ENCODE measurements at places on chromosomes 4 and X.

DNA sequence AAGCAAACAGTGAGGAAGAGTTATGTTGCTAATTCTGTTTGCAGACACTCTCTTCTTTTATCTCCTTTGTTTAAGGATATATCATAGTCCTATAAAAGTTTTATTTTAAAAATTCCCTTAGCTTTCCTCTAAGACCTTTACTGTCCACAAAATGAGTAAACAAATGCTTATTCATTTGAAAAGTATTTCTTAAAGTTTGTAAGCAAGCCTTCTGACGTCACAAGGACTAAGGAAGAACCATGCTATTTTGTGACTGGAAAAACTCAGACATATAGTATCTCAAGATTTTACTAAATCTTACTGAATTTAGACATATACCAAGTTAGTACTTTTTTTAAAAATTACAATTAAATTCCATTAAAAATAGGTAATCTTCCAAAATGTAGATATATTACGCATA, 5.2 kb upstream of the RBMXL3 start:
- DNase-seq, result no peak

- DNase-seq, result no peak
These were observed 189.2 kb downstream of the SHROOM3 start for GRCh38 chr4:76624241-76624681.

DNA sequence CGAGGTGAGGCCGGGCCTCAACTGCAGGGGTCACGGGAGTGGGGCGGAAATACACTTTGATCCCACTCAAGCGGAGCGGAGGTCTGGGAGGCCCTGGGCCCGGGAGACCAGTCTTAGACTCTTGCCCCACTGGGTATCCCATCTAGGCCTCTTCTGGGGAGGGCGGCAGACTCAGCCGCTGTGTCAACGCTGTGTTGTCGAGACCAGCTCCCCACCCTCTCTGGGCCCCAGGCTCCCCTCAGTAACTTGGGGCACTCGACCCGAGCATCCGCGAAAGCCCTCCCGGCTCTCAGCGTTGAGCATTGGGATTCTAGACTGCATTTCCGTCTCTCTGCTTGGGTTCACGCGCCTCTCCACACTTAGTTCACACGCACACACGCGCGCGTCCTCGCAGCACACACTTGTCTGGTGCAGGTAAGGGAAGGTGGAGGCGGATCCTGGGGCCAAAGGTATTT, 1.7 kb downstream of the NKX3-2 start:
- DNase-seq, result no peak

GRCh38 chrX:110167952-110168451, 149.9 kb downstream of the AMMECR1 start:
- no peak for DNase-seq

DNA sequence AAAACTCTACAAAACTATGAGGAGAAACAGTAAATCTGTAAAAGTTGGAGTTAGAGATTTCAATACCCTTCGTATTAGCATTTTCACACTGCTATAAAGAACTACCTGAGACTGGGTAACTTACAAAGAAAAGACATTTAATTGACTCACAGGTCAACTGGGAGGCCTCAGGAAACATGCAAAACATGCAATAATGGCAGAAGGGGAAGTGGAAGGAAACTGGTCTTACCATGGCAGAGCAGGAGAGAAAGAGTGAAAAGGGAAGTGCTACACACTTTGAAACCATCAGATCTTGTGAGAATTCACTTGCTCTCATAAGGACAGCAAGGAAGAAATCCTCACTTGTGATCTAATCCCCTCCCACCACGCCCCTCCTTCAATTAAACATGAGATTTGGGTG, 949.9 kb downstream of the TECRL start:
- DNase-seq, result no peak

DNA sequence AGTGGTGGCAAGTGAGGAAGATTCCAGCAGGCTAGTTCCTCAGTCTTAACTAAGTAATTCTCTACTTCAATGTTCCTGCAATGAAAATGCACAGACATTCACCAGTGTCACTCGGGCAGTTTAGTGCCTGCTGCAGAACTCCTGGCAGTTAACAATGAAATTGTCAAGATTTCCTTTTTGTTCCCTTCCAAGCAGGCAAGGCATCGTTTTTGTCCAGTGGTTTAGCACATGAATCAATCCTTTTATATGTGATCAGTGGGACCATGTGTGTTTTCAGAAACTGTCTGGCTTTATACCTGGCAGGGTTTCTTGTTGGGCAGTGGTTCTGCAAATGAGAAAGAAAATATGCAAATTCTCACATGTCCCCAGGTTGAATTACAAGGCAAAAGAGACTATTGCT, 122.2 kb downstream of the GBA3 start:
- no peak for DNase-seq

GRCh38 chr4:105147553-105148161, 981 bp downstream of the TET2 start:
- peak; percentile 56 for DNase-seq

GRCh38 chr4:38030023-38030422, 69.8 kb downstream of the PTTG2 start:
- no peak for DNase-seq

- peak; percentile 67 for DNase-seq
These were observed 67.5 kb upstream of the CLDN34 start for GRCh38 chrX:9899640-9900111.

GRCh38 chrX:153646620-153647373, at the start of gene DUSP9:
DUSP9 (plus strand) TSS chrX:153647203; CDS start chrX:153647954, 751 bp downstream.
- no peak for DNase-seq

DNA sequence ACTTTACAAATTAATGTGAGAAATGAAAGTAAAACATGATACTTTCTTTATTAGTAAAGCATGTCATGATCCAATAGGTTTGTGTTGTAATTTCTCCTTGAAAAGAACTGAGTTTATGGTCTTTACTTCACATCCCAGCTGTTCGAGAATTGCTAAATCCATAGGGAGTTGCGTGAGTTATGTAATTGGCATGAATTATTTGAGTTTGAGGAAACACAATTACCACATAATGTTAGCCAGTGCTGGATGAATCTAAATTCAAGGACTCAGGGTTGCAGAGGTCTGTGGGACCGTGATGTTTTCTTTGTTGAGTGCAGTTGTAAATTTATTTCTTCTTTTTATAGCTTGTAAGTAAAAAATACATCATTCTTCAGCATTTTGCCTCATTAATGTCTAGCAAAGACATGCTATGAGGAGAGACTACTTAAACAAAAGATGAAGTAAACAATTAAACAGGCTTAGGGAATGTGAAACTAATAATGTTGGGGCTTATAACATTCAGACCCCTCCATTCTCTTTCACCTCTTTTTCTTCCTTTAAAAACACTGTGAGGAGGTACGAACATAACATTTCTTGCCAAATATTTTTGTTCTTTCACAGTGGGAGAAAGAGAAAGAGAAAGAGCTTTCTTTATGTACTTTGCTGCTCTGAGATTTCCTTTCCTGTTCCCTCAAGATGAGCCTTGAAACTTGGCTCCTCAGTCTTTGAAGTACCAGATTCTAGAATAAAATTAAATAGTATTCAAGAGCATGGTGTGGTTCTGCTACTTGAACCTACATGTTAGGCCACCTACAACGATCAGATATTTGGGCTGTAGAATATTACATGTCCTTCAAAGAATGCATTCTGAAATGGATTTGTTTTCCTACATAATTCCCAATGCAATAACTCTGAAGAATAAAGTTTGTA, 159.6 kb upstream of the ANK2 start:
- peak; percentile 67 for DNase-seq

DNA sequence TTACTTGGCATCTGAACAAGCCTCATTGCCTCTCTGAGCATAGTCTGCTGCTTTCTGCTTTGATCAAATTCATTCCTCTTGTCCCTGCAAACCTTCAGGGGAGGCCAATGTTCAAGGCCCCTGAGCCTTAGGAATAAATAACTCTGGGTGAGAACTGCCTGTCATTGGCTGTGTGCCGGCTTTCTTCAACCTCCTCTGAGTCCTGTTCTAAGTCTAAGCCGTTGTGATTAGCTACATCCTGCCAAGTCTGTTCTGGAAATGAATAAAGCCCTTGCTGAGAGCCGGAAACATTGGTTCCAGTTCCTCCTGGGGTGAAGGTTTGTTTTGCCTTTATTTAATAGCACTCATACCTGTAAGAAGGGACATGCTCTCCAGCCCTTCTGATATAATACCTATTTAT, 13.8 kb downstream of the RNF4 start:
- peak; percentile 34 for DNase-seq

GRCh38 chrX:98191003-98191402, 1307.3 kb downstream of the RPA4 start:
- no peak for DNase-seq

GRCh38 chr4:138858419-138858818, 157.2 kb upstream of the NOCT start:
- DNase-seq, result no peak

DNA sequence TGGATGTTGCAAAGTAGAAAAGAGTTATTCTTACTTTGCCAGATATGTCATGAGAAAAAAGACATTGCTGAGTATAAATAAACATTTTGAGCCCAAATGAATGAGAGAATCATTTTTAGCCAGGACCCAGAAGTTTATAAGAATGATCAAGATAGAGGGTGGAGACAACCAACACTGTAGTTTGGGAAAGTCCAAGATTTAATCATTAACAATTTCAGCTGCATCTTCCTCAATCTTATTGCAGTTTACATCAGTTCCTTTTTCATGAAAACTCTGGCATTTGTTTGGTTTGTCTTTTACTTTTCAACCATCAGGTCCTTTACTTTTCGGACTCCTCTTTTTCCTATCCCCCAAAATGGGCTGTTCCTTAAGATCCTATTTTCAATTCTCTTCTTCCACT, 645.9 kb downstream of the ANKRD50 start:
- no peak for DNase-seq

DNA sequence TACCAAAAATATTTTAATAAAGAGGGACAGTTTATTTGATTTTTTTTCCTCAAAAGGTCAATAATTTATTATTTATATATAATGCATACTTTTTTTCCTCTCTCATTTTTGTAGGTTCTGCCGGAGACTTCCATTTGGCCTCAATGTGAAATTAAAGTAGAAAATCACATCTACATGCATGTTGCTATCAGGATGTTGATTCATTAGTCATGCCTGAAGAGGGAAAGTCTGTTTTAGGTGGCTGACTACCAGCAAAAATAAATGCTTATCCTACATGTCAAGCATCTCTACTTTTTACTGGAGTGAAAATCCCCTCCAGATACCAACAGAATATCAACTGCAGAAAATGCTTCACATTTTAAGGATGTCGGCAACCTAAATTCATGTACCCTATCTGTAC, 41.5 kb downstream of the KIAA0232 start:
- DNase-seq, result no peak

- DNase-seq, result no peak
These were observed 23.6 kb downstream of the CFAP99 start for GRCh38 chr4:2442175-2442993.

GRCh38 chr4:44056721-44057151, 391.9 kb downstream of the KCTD8 start:
- DNase-seq, result no peak

DNA sequence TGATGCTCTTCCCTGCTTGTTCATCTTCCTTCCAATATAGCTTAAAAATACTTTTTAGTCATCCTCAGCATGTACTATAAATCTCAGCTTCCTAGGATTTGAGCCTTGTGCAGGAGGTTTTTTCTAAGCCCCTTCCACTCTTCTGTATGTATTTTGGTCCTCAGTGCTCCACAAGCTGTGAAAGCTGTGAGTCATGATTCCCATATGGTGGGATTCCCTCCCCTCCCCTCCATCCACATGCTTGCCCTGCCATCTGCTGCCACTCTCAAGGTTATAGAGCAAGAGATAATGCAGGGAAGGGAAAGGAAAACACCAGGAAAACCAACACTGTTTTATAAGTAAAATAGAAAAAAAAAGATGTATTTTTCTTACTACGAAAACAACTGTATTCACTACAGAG, 58.5 kb upstream of the AP1S2 start:
- no peak for DNase-seq

GRCh38 chr4:1043651-1044468, 32.4 kb downstream of the FGFRL1 start:
- DNase-seq, result peak; percentile 38

- peak; percentile 6 for DNase-seq
These were observed 81.5 kb downstream of the NHS start for GRCh38 chrX:17456526-17456925.

- no peak for DNase-seq
These were observed 269.0 kb upstream of the CXXC4 start for GRCh38 chr4:104763554-104764222.

- DNase-seq, result no peak
These were observed 101.0 kb downstream of the SCD5 start for GRCh38 chr4:82697561-82697960.

DNA sequence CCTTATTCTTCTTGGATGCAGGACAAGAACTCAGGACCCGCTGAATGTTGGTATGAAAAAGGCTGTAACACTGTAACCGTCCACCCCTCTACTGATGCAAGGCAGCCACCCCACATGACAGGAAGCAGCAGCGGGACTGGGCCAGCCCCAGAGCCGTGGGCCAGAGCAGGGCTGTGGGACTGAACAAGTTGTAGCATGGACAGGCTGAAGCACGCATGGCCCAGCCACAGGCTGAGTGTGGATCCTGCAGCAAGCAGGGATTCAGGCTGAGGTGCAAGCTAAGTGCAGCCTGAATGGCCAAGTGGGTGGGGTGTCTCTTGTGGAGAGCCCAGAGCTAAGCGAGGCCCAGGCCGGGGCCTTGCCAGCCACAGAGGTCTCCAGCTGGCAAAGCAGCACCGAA, 632.2 kb downstream of the SPOCK3 start:
- DNase-seq, result no peak

DNA sequence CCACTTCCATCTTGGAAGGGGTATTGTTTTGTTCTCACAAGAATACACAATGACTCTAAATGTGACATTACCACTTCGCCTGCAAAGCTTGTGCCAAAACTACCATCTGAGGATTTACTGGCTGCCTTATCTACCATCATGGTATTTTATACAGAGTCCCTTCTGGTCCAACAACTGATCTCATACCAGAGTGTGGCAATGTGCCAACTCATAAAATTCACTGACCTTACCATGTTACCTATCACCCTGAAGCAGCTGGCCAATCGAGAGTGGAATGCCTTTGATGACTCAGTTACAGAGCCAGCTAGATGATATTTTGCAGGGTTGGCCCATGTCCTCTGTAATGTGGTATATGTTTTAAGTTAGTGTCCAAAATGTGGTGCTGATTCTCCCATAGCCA, 3.8 kb upstream of the SERPINA7 start:
- DNase-seq, result no peak

DNA sequence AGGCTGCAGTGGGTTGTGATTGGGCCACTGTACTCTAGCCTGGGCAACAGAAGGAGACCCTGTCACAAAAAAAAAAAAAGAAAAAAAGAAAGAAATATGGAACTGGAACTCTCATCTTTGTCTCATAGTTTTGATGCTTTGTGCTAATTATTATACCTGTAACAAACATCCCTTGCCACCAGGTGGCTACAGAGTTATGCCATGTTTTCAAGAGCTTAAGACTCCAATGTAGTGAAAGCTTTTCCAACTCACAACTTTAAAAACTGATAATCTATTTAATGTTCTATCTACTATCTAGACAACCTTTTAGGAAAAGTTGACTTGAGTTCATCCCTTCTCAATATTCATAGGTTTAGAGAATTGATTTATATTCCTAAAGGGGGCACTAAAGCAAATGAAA, 42.4 kb downstream of the HTR2C start:
- no peak for DNase-seq

GRCh38 chr4:158018221-158018830, 154.5 kb downstream of the GASK1B start:
- DNase-seq, result no peak

- no peak for DNase-seq
These were observed 639 bp upstream of the SORCS2 start for GRCh38 chr4:7191546-7192251.
